Bronchial smooth muscle cell (primary cell): ENCODE measurements at places on chromosomes 3 and 15. TPM values are rescaled to one million over a fixed set of nuclear protein-coding genes. Genes with fewer than 3 reads are reported as not detected.

Gene FAM81A
- under 0.01 and 0.60 TPM in 2 replicates for total RNA-seq

Gene ERICH6
- total RNA-seq = under 0.01 and 0.17 TPM in 2 replicates

Gene EXD1
- total RNA-seq = under 0.01 TPM in 1 of 2 replicates, not detected in the other

Gene TMC3
- under 0.01 TPM in 1 of 2 replicates, not detected in the other for total RNA-seq

Gene PLSCR4
- 13.8 and 25.5 TPM in 2 replicates for total RNA-seq

Gene NR1I2
- total RNA-seq = under 0.01 TPM in 1 of 2 replicates, not detected in the other

Gene TFRC
- 93.3 and 224 TPM in 2 replicates for total RNA-seq
